ENCODE measurements at places on chromosomes 5 and 9.

- DNase-seq, result no peak
Measured at GRCh38 chr5:147642666-147643065, 132.8 kb upstream of the DPYSL3 start.

DNA sequence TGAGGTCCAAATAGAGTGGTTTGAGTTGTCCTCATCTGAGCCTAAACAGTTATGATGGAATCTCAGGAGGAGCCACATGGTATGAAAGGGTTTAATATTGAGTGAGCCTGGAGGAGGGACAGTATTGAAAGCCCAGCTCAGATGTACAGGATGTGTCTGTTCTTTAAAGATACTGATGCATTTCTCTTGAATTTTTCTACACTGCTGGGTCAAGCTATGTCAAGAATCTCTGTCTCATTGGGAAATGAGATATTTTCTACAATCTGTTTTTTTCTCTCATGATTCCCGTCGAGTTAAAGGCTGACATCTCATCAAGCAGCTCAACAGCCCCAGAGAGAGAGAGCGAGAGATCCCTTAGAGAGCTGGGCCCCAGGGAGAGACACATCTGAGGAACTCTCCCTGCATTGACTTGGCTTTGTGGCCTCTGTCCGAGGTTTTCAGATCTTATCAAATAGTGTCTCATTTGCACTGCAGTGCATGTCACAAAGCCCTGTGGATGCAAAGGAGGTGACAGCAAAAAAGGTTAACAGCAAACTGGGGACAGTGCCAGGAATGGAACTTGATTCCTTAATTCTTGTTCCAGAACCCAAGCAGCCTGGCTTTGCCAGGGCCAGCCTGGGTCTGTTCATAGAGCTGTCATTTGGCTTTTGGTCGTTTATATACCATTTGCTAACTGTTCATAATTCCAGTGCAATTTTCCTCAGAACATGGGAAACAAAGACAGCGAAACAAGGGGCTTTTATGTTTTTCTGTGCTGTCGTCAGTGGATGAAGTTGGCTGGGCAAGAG lies 19.0 kb upstream of the ACTBL2 start:
- no peak for DNase-seq

GRCh38 chr9:114433086-114433485 lies 45.3 kb upstream of the AKNA start:
- no peak for DNase-seq

- DNase-seq, result no peak
Measured at GRCh38 chr5:143826951-143827444, 15.0 kb downstream of the HMHB1 start.

DNA sequence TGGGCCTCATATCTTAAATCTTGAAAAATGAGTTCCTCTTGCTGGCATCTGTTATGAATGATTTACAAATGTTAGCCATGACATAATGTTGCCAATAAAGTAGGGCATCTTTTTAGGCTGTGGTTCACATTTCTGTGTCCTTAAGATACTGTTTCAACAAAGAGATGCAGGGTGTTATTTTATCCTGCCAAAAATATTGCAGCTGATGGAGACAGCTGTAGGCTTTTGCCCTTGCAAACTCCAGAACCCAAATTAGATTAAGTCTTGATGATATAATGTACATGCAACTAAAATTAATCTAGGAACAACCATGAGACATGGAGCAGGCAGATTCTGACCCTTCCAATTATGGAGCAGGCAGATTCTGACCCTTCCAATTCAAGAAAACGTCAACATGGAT lies 228.2 kb upstream of the GRIN3A start:
- DNase-seq, result no peak

DNA sequence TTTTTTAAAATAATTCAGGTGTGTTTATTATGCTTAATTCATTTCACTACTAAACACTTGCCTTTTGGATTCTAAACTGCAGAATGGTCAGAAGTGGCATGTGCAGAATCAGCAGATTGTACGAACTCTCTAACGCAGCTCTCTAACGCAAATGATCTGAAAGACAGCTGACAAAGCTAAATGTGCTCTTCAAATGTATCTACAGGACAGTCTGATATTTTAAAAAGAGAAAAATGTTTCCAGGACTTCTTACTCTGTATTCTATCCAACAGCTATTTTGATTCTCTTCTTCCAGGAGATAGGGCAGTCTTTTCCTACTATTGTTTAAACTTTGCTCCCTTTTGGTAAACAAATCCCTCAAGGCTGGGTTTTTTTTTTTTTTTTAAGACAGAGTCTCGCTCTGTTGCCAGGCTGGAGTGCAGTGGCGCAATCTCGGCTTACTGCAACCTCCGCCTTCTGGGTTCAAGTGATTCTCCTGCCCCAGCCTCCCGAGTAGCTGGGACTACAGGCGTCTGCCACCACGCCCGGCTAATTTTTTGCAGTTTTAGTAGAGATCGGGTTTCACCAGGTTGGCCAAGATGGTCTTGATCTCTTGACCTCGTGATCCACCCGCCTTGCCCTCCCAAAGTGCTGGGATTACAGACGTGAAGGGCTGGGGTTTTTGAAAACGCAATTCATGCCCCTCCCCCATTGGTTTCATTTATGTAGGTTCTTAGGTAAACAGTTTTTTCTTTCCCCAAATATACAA lies 1.2 kb downstream of the NMRK1 start:
- DNase-seq, result no peak

GRCh38 chr5:61280761-61281427 lies 51.2 kb upstream of the ZSWIM6 start:
- no peak for DNase-seq

GRCh38 chr9:137978262-137978714 lies 100.7 kb downstream of the CACNA1B start:
- no peak for DNase-seq

- DNase-seq, result no peak
Measured at GRCh38 chr9:115359017-115359780, 241.2 kb upstream of the TNC start.

GRCh38 chr9:130303613-130304055 lies 38.1 kb downstream of the HMCN2 start:
- DNase-seq, result no peak

- DNase-seq, result no peak
Measured at GRCh38 chr5:68661237-68661636, 432.6 kb upstream of the SLC30A5 start.

GRCh38 chr9:131917009-131917408 lies 162.7 kb downstream of the MED27 start:
- no peak for DNase-seq

GRCh38 chr5:124453221-124454051 lies 293.0 kb downstream of the ZNF608 start:
- no peak for DNase-seq
